ENCODE measurements at places on chromosomes 3 and 15. TPM values are rescaled to one million over a fixed set of nuclear protein-coding genes. Genes with fewer than 3 reads are reported as not detected.

- DNase-seq = peak; percentile 41
Observed at GRCh38 chr15:31303726-31304648, 22.6 kb upstream of the KLF13 start.

DNA sequence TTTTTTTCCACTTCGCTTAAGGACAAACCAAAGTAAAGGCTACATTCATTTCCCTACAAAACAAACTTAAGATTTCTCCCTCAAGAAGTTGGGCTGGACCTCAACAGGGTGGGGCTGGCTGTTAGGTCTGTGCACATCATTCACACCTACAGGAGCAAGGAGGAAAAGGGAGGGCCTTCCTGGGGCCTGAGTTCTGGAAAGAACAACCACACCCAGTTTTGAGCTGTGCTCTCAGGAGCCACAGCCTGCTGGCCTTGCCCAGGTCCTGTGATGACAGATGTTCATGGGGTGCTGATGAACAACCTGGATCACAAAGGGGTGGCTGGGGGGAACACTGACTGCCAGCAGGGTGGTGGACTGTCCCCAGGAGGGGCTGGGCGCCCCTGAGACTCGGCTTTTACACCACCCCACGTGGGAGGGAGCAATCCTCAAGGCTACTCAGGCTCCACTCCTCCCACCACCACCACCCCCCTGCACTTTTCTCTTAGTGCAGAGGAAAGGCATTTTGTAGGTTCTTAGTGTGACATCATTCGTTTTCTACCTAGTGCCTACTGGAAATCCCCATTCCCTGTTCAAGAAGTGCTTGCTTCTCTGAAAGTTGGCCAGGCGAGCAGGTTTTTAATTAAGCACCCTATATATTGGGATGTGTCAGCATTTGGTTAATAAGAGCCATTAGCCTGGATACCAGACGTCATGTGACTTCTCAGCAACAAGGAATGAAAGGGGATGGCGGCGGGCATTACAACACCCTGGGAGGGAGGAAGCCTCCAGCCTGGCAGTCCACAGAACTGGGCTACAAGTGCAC, 35.7 kb downstream of the CCNB2 start:
- no peak for DNase-seq

DNA sequence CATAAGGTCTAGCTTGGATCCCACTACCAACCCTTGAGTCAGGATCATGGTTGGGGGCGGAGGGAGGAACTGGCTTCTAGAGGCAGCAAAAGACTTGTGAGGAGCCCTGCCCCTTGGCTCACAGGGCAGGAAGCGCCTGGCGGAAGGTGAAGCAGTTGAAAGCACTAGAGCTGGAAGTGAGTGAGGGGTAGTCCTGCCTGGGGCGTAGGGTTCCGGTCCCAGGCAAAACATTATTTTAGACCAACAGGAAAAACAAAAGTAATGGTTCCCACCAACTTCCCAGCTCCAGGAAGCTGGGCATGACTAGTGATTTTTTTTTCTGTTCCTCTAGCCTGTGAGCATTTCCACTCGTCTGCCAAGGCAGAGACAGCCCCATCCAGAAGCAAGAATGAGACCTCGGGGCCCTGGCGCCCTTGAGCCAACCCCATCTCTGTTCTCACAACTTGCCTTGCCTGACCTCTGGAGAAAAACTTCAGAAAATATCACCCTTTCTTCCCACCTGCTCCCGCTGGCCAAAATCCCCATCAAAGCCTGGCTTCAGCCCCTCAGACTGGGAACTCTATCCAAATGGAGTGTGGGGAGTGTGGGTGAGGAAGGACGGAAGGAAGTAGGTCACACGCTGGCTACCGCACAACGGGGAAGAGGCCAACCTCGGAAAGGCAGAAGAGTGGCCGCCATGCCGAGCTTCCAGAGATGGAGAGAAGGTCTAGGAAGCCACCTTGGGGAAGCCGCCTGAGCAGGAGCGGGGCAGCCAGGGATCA, 57.5 kb downstream of the RBPMS2 start:
- no peak for DNase-seq

STOML1 gene
- 8.5 TPM for total RNA-seq

HTR3E gene
- not detected for total RNA-seq

LTF gene
- 78.7 TPM for total RNA-seq

CD200 gene
- total RNA-seq = 20.8 TPM

- DNase-seq = no peak
Observed at GRCh38 chr3:99659951-99660350, 21.6 kb downstream of the COL8A1 start.

GRCh38 chr3:48656061-48656840, 6.4 kb downstream of the CELSR3 start:
- DNase-seq = peak; percentile 75

GRCh38 chr15:93384886-93385285, 295.9 kb upstream of the RGMA start:
- DNase-seq = no peak

GRCh38 chr3:53354945-53355498, 7.7 kb upstream of the DCP1A start:
- DNase-seq = no peak

- DNase-seq = no peak
Observed at GRCh38 chr15:89315375-89315929, 19.2 kb downstream of the POLG start.

CCK gene
- not detected for total RNA-seq

PIGBOS1 gene
- total RNA-seq = 12.7 TPM

- no peak for DNase-seq
Observed at GRCh38 chr15:74245342-74245931, 9.3 kb downstream of the CCDC33 start.

GRCh38 chr3:25457671-25458419, 29.8 kb downstream of the RARB start:
- no peak for DNase-seq

NPAP1 gene
- total RNA-seq = not detected

USP19 gene
- 49.2 TPM for total RNA-seq

- DNase-seq = peak; percentile 72
Observed at GRCh38 chr3:189270248-189270832, 98.6 kb downstream of the TPRG1 start.

DNA sequence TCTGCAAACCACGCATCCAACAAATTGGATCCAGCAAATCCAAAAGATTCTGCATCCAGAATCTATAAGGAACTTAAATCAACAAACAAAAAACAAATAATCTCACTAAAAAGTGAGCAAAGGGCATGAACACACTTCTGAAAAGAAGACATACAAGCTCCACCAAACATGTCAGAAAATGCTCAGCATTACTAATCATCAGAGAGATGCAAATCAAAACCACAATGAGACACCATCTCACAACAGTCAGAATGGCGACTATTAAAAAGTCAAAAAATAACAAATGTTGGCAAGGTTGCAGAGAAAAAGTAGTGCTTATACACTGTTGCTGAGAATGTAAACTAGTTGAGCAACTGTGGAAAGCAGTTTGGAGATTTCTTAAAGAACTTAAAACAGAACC, 21.6 kb upstream of the SLC25A36 start:
- DNase-seq = no peak

- no peak for DNase-seq
Observed at GRCh38 chr15:73078722-73079121, 26.5 kb downstream of the NEO1 start.

CAMP gene
- not detected for total RNA-seq

TIMP4 gene
- 170 TPM for total RNA-seq

- DNase-seq = no peak
Observed at GRCh38 chr3:117722856-117723255, 1013.3 kb downstream of the TUSC7 start.

DNA sequence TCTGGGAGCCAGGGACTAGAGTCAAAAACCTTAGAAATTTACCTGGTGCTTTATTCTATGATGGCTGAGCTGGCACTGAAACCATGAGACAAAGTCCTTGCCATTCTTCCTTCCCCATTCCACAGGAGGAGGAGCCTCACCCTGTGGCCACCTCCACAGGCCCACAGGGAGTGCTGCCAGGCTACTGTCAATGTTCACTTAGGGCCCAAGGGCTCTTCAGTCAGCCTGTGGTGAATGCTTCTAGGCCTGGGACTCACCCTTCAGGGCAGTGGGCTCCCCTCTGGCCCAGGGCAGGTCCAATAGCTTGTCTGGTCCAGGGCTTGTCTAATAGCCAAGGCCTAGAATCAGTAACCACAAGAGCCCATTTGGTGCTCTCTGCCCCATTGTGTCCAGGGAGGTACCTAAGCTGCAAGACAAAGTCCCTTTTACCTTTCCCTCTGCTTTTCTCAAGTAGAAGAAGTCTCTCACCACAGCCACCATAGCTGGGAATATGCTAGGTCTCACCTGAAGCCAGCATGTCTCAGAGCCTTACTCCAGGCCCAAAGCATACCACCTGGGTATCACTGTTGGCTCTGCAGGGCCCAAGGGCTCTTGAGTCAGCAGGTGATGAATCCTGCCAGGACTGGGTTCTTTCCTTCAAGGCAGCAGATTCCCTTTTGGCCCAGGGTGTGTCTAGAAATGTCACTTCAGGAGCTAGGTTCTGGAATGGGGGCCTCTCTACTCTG, 61.8 kb upstream of the CHRNB4 start:
- DNase-seq = no peak

GRCh38 chr15:39914977-39915376, 5.1 kb downstream of the GPR176 start:
- DNase-seq = no peak

GRCh38 chr3:25831578-25831977, 41.7 kb downstream of the OXSM start:
- DNase-seq = no peak

GRCh38 chr15:38153781-38154180, 98.9 kb upstream of the SPRED1 start:
- DNase-seq = no peak

GRCh38 chr15:70608144-70608543, 155.2 kb downstream of the UACA start:
- no peak for DNase-seq

- DNase-seq = no peak
Observed at GRCh38 chr3:14439501-14440167, 37.2 kb downstream of the SLC6A6 start.

DNA sequence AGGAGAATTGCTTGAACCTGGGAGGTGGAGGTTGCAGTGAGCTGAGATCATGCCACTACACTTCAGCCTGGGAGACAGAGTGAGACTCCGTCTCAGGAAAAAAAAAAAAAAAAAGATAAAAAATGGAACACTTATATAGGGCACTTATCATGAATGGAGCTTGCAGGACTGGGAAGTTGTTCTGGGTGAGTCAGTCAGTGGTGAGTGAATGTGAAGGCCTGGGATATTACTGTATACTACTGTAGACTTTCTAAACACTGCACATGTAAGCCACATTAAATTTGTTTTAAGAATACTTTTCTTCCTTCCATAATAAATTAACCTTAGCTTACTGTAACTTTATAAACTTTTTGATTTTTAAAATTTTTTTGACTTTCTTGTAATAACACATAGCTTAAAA, 59.8 kb downstream of the SFMBT1 start:
- DNase-seq = no peak

DNA sequence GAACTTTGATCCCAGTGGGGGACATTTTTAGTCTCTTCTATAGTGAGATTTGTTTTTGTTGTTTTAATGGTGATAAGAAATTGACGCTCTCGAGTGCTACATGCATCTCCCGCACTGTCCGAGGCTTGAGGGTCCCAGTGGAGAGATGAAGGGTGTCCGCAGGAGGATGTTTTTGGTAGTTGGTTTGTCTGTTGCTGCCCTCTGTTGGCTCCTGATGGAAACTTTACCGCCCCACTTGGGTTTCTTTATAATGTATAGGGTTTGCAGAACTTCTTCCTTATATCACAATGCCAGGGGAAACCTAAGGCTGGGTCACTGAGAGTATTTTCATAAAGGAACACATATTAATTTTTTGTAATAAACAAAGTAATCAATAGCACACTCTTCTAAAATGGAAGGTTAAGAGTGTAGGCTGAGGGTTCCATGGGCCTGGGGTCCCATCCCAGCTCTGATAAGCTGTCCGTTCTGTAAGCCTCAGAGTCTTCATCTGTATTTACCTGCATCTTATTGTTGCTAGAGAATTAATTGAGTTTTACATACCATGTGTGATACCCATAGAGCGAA, 185.3 kb upstream of the FEZF2 start:
- no peak for DNase-seq

DNA sequence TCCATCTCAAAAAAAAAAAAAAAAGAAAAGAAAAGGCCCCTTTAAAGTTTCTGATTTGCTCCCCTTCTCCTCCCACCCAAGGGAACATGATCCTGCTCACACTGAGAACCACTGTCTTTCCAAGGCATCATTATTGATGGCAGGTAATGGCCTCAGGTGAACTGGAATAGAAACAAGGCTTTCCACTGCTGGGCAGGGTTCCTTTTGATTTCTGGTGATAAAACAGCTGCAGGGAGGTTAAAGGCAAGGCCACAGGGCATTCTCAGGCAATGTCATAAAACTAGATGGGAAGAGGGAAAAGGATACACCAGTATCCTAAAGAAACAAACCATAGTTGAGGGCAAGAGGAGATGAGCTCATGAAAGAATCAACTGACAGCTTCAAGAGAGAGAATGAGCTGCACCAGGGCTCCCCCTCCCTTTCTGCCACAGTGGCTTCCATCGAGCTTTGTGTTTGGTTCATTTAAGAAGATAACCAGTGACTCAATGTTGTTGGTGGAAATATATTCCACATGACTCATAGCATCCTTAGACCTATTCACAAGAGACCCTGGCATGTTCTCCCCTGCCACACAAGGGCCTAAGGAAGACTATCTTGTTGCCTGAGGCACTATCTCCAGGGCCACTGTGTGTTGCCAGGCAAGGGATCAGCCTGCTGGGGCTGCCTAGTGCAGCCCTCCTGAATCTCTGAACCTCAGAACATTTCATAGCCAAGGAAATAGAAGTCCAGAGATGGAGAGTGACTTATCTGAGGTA, 86.4 kb downstream of the WDR76 start:
- no peak for DNase-seq

GRCh38 chr3:47318916-47319315, 36.2 kb downstream of the KLHL18 start:
- no peak for DNase-seq

- no peak for DNase-seq
Observed at GRCh38 chr15:22936577-22937472, 43.3 kb downstream of the CYFIP1 start.

DNA sequence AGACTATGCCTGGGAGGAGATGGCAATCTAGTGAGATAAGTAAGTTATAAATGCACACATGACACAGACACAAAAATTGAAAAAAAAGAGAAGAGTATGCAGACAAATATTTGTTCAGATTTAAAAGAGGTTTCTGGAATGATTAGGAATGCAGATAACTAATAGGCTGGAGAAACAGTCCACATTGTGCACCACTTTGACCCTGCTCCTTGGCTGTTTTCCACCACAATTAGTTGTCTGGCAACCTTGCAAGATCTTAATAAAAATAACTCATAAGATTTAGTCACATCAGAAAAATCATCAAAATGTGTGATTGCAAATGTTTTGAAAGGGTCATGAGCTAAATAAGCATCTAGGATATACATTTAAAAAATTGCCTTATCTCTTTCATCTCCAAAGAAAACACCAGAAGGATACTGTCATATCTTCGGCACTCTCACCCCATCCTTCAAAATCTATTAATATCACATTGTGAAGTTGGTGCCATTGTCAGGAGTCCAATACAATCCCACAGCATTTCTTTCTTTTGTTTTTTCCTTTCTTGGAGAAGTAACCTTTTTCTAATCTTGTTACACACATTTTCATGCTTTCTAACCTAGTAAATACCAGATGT, 153.7 kb upstream of the KCNMB2 start:
- DNase-seq = no peak

All from breast epithelium (tissue), 4 donors.